NCI-H460 (cell line): ENCODE measurements at places on chromosomes 6 and 20.

DNA sequence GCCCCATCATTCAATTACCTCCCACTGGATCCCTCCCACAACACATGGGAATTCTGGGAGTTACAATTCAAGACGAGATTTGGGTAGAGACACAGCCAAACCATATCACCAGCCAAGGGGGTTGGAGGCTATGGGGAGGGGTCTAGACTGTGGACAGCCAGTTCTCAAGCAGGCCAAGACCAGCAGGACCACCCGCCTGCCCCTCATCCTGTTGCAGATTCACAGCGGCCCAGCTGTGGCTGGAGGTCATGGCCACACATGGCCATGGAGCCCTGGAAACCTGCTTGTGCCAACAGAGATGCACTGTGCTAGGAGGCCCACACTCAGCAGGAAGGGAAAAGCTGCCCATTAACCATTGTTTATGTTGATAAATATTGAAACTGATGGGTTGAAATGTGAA is 240.5 kb downstream of the TTLL2 start:
- DNase-seq, result no peak

- DNase-seq, result no peak
Measured at GRCh38 chr6:128161839-128162238, 261.0 kb upstream of the THEMIS start.

DNA sequence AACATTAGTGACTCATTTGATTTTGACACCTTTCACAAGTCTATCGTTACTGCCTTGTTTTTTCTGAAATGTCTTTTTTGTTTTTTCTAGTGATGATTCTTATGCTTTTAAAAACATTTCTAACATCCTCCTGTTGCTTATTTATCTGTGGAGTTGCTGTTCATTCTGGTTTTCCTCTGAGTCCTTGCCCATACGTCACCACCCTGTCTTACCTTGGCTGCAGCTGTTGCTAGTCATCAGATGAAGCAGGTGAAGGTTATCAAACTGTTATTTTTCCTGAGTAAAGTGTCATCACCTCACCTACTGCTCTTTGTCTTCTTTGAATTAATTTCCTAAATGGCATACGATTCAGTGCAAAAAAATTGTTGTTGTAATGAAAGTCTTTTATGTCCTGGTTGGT is 376.6 kb downstream of the GRIK2 start:
- DNase-seq, result no peak

DNA sequence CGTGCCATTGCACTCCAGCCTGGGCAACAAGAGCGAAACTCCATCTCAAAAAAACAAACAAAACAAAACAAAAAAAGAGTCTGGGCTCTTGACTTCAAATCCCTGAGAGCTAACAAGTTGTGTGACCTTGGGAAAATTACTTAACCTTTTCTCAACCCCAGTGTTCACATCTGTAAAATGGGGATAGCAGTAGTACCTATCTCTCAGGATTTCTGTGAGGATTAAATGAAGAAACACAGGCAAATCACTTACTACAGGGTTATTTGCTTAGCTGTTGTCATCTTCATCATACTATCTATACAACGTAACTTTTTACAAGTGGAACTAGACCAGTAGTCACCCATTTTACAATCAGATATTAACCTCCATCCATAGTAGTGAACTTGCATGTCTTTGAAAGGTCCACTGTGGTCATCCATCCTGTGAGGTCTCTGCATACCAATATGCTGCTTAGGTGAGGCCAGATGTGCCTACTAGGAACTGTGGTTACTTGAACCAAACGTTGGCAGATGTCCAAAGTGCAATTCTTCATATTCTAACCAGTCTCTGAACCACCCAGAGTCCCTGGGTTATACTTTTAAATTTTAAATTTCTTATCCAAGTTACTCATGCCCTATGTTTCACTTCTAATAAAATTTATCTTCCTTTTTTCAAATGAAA is 128.9 kb upstream of the BEND3 start:
- no peak for DNase-seq

DNA sequence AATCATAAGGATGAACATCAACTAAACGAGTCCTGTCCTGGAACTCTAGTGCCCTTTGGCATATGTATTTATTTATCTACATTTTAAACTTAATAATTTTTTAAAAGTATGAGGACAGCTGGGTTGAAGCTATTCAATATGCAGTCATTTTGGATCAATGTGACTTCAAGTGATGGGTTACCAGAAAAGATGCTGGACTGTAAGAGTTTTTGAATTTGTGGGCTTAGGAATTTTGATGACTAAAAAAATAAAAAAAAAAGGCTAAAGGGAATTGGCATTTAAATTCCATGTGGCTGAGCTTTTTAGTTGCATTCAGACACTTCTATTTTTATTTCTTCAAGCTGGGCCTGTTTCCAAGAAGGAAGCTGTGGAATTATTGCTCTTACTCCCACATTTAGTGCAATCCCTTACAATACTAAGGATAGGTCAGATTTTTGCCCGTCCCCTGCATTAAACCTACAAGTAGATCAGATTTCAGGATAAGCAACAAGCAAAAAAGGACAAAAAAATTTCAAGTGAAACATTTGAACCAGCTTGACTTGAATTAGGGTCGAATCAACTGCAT is 704.2 kb upstream of the CITED2 start:
- DNase-seq, result no peak

DNA sequence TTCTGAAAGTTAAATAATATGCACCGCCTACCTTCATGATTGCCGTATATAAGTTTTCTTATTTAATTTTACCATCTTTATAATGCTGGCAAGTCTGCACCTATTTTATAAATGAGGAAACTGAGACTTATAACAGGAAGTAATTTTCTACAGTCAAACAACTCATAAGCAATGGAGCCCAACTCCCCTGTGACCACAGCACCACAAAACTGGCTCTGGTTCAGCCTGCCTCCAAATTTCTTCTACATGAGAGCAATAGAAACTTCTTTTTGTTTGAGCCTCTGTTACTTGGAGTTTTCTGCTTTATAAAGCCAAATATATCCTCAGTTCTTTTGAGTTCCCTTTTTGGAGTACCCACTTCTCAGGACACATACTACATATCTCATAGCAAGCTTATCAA is 131.1 kb upstream of the HSF2 start:
- no peak for DNase-seq

GRCh38 chr6:147441751-147442150 is 66.7 kb upstream of the SAMD5 start:
- no peak for DNase-seq

GRCh38 chr6:15369838-15370237 is 124.0 kb downstream of the JARID2 start:
- DNase-seq, result no peak

DNA sequence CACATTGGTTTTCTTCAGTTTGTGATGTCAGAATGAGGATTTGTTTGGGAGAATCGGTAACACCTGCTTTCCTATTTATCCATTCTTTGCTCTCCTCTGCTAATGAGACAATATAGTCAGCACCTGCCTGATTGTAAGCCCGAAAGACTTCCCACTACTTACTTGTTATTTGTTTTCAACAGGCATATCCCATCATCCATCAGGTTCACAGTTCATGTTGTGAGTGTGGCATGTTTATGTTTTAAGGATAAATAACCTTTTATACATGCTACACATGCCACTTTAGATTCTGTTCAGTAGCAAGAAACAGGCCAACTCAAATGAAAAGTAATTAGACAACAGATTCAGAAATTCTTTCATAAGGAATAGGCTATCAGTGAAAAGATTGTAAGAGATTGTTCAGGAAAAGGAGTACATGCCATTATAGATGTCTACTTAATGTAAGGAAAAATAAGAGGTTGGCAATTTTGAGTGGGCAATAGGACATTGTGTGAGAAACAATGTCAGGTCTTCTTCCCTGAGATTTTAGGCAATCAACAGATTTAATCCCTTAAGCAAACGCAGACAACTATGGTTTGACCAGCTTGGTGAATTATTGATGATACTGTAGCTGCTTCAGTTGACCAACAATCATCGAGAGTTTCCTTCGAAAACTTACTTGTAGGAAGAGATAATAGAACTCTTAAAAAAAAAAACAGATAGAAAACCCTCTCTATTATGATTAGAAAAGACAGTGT is 7.9 kb upstream of the GPRC6A start:
- DNase-seq, result no peak

GRCh38 chr6:73803562-73804241 is 107.7 kb downstream of the CD109 start:
- DNase-seq, result peak; percentile 59

GRCh38 chr20:23125159-23125558 is 39.0 kb upstream of the CD93 start:
- DNase-seq, result no peak

- no peak for DNase-seq
Measured at GRCh38 chr6:3026791-3027626, 27.3 kb downstream of the NQO2 start.

GRCh38 chr6:45681860-45682511 is 304.3 kb upstream of the SUPT3H start:
- DNase-seq, result no peak

- DNase-seq, result no peak
Measured at GRCh38 chr6:35569011-35569461, 56.3 kb upstream of the TULP1 start.
